HCT116 (cell line): ENCODE measurements at places on chromosomes 12 and 14. TPM values are rescaled to one million over a fixed set of nuclear protein-coding genes. Genes with fewer than 3 reads are reported as not detected.
A peak's percentile ranks its signal among the peaks of the same experiment; 100 is the strongest.

PHETA1 gene
- 10.6 TPM for total RNA-seq

GPRC5D gene
- not detected for total RNA-seq

GRCh38 chr12:58211211-58211610 lies 269.8 kb downstream of the ATP23 start:
- DNase-seq = no peak

DNA sequence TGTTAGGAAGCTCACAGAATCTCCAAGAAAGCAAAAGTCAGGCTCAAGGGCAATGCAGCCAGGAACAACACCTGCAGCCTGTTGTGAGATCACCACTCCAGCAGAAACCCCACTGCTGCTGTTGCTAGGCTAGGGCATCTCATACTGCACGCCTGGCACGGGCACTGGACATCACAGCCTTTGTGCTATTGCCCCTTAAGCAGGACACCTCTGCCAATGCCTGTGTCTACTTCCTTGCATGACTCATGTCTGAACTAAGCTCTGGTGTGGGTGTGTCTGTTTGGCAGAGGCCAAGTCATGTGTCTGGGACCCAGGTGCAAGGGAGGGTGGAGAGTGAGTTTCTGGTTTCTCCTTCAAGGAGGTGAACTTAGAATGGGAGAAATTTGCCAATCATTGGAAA lies 10.0 kb upstream of the DDX47 start:
- DNase-seq = peak; percentile 92

CCDC175 gene
- total RNA-seq = not detected
